ENCODE measurements at places on chromosomes 7 and 10.

DNA sequence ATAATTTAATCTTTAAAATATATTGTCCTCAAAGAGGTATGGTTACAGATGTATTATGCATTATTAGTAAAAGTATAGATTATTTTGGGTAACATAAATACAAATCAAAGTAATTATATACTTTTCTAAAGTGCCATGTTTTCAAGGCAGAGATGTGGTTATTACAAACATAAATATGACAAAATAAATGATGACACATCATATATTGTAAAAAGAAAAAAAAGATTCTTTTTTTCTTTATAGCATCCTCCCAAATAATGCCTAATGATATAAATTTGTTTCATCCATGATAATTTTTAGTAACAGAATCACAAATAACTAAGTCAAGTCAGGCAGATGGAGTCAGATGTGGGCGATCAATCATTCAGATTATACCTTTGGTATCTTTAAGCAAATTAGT, 29.3 kb downstream of the SEMA3C start:
- DNase-seq = no peak

GRCh38 chr7:142172932-142173331, 61.4 kb downstream of the MGAM2 start:
- no peak for DNase-seq

DNA sequence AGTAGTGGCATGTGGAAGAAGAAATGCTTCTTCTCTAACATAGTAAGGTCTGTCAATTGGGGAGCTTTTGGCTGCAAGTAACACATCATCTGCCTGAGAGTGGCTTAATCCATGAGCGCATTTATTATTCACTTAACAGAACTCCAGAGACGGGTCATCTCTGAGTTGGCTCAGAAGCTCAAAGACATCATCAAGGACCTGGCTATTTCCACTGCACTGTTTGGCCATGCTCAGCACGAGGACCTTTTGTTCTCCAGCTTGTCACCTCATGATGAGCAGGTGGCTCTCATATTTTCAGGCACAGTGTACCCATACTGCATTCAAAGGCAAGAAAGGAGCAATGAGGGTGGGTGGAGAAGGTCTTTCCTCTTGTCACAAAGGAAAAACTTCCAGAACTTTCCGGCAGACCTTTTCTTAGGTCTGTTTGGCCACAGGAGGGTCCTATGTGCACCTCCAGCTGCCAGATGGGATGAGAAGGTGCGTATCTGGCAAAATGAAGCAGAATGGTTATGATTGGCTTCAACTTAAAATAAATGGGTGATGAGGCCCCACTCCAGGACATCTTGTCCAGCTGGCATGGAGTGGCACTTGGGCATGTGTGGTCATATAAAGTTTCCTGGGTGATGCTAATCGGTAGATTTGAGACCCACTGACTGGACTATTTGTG, 55.6 kb upstream of the SHH start:
- no peak for DNase-seq

- DNase-seq = no peak
Measured at GRCh38 chr7:128022631-128023532, 8.4 kb downstream of the LRRC4 start.

DNA sequence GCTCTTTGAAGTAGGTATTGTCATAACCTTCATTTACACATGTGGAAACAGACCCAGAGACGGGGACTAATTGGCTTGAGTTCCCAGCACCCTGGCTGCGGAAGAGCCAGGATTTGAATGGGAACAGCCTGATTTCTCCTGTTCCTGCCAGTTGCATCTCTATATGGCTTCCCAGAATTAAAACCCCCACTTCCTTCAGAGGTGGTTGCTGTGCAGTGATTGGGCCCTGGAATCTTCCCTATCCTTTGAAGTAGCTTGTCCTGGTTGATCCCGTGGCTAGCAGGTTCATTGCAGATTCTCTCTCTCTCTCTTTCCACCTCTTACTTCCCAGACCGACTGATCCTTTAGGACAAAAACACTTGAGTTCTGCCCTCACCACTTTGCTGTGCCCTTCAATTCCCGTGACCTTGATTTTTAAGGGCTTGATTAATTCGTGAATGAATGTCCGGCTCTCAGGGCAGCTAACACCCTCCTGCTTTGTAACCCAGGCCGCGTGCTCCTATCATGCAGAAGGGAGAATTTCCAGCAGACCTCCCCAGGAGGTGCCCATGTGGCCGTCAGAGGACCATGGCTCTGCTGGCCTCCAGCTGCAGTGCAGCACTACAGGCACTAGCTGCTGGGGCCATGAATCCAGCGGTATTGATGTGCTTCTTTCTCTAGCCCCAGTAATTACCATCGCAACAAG, 120.6 kb upstream of the AGK start:
- DNase-seq = no peak

DNA sequence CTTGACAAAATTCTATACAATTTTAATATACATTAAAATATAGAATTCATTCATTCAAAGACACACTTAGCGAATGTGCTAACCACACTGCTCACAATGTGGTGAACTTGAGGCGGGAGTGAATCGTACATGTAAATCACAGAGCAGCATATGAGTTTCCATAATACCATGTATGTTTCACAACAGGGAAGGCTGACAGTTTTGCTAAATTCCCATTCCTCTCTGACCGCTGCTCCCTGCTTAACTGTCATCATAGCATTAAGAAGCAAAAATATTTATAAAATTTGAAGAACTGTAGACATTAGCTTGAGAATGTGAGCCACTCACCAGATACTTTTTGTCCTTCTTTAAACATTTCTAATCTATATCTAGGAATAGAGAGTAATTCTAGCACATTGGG, 763.3 kb downstream of the MAGI2 start:
- no peak for DNase-seq

DNA sequence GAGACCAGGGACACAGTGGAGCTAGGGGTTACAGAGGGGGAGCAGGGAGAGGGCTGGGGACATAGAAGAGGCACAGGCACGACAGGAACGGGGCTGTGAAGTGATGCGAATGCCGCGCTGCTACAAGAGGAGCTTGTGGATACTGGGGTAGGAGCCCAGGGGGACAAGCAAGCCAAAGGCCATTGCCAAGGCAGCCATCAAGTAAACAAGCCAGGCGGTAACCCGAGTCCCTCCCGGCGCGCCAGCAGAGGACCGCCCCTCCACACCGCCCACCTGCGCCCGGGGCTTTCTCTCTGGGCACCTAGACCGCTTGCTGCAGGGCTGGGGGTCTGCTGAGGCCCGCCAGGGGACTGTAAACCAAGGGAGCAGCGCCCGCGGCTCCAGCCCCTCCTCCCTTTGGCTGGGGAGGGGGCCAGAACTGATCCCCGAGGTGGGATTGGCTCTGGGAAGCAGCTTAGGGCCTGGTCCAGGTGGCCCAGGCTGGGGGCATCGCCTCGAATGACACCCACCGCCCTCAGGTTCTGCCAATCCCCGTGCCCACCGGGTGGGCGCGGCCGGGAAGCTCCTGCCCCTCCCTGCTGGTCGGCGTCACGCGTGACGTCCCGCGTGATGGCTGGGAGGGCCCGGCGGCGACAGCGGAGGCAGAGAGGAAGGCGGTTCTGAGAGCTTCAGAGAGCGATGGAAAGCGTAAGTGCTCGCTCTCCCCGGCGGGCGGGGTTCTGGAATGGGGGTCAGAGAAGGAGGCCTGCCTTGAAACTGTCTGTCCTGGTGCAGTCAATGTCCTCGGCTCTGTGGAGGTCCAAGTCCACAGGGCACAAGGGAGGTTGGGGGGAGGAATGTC, 982 bp downstream of the SFXN3 start:
- DNase-seq = peak; percentile 89

- no peak for DNase-seq
Measured at GRCh38 chr7:157650801-157651200, 314.0 kb downstream of the DNAJB6 start.

DNA sequence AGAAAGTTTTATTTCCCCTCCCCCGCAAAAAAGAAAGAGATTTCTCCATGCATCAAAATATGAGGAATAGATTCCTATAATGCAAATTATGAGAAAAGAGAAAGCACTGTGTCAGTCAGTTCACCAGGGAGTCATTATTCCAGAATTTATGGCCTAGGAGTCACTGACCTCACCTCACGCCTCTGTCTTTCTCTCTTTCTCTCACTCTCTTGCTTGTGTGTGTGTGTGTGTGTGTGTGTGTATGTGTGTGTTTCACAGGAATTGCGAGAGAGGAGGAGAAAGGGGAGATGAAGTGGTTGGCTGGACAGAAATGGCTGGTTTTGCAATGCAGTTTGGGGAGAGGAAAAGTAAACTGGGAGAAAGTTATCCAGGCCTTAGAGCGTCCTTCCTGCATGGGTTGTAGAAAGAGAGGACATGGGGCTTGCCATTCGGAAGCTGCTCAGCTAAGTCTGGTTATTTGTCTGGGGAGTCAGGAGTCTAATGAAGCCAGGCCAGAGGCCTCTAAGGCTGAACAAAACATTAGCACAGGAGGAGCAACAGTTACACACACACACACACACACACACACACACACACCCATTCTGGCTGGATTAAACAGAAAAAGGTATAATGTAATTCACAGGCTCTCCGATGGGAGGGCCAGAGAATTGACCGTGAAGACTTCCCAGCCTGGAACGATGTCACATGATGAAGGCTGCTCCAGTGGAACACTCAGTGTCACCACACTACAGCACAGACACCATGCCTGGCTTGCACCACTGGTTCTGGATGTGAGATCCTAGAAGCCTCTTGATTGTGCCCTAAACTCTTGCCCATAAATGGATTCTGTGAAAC, 12.8 kb upstream of the FFAR4 start:
- DNase-seq = no peak

GRCh38 chr10:58457761-58458616, 54.7 kb upstream of the BICC1 start:
- no peak for DNase-seq

DNA sequence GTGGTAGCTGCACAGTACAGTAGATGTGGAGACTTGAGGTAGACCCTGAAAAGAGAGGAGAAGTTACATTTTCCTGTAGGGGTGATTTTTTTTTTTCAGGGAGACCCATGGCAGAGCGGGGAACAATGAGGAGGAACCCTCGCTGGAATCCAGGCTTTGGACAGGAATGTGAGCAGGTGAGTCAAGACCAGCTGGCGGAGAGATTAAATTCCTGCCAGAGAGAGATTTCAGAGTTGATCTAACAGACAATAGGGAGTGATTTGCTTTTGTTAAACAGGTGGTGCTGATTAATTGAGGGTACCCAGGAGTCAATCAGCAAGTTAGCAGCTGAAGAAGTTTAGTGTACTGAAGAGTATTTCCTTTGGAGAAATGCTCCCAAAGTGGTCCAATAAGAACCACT, 41.6 kb upstream of the MINDY3 start:
- DNase-seq = no peak
